Uterus (tissue), 4 donors: ENCODE measurements at places on chromosomes 16 and 17. TPM values are rescaled to one million over a fixed set of nuclear protein-coding genes. Genes with fewer than 3 reads are reported as not detected.

DNA sequence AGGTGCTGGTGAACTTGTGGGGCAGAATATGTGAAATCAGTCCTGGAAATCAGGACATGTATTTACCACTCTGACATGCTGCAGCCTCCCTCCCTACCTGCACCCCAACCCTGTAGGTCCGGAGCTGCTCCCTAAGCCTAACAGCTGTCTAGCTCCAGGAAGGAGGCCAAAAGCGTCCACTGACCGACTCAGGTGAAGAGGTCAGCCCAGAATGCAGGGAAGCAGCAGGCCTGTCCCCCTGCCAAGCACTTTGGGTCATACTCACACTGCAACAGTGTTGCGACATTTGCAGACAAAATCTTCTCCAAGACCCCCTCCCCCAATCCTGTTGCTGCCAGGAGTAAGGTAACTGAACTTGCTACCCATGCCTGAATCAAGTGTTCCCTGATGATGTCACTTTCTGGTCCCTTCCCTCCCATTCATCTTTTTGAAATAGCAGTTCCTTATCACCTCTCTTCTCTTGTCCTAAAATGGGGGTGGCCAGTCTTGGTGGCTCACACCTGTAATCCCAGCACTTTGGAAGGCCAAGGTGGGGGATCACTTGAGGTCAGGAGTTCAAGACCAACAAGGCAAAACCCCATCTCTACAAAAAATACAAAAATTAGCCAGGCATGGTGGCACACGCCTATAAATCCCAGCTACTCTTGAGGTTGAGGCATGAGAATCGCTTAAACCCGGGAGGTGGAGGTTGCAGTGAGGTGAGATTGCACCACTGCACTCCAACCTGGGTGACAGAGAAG lies 1.3 kb upstream of the ACLY start:
- peak; percentile 54 for DNase-seq

C16orf96 gene
- 0.35 TPM for total RNA-seq

TERB1 gene
- not detected for total RNA-seq

- no peak for DNase-seq
These were observed 22.3 kb upstream of the HLF start for GRCh38 chr17:55242476-55242875.

- DNase-seq, result no peak
These were observed 365.2 kb downstream of the C16orf95 start for GRCh38 chr16:86951831-86952598.

CHST6 gene
- total RNA-seq, result 4.4 TPM

DNA sequence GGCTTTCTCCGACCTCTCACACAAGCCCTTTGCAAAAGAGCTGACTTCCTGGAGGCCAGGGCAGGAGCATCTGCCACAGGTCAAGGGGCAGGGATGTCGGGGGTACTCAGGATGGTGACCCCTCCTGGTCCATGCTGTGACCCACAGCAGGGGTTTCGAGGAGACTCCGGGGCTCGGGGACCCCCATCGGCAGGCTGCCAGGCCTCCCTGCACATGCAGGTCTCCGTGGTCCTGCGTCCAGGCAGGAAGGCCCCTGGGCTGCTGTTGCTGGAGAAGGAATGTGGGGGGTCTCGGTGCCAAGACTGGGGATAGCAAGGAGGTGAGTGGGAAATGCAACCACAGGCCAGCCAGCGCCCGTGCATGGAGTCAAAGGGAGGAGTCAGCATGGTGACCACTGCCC lies 11.6 kb downstream of the NATD1 start:
- no peak for DNase-seq

PABPN1L gene
- total RNA-seq, result not detected

TMEM220 gene
- 0.59 TPM for total RNA-seq

DNA sequence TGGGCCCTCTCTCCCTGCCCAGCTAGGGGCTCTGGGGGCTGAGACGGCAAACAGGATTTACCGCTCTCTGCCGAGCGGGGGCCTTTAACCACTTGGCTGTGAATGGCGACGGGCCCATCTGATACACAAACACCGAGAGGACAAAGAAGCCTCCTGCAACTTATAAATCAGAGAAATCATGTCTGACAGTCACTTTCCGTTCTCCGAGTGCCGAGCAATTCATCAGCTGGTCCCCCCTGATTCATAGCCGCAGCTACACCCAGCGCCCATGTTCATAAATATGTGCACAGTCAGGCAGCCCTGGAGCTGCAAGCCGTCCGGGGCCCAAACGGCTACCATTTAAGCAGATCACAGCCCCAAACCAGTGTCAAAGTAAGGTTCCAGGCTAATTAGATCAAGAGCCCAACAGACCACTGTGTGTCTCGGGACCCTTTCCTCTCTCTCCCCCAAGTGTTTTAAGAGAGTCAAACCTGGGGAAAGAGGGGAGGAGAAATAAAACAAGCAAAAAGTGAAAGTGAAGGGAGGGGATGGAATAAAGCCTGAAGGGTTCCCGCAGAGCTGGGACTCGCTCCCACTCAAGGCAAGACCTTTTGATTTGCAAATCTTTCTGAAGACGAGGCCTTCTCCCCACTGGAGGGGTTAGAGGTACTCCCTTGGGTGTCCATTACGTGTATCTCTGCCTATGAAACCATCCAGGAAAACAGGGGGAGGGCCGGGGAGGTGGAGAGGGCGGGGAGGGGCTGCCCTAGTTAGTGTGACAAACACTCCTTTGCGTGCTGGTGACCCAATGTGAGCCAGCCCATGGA lies 154.7 kb downstream of the C16orf78 start:
- peak; percentile 46 for DNase-seq

PRR15L gene
- total RNA-seq, result not detected

PRM1 gene
- not detected for total RNA-seq

- DNase-seq, result no peak
These were observed 37.3 kb downstream of the BCO1 start for GRCh38 chr16:81275795-81276194.

- DNase-seq, result peak; percentile 27
These were observed 66.3 kb downstream of the BPTF start for GRCh38 chr17:67891481-67892119.

- DNase-seq, result no peak
These were observed 18.4 kb downstream of the TBX4 start for GRCh38 chr17:61470530-61471136.

DNA sequence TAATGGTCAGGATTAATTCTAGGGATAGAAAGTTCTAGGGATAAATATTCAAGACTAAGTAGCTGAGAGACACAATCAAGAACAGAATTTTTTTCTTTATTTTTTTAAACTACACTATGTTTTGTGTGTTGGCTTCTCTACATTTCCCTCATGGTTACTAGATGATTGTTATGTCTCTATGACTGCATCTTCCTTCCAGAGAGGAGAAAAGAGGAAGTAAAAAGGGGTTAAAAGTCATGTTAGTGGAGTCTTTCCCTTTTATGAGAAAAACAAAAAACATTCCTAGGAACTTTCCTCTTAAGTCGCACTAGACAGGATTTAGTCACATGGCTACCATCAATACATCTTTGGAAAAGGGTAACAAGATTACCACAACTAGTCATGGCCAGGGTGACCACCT lies 375.0 kb downstream of the KCNJ2 start:
- no peak for DNase-seq

CES3 gene
- 0.51 TPM for total RNA-seq

INCA1 gene
- total RNA-seq, result not detected

DNA sequence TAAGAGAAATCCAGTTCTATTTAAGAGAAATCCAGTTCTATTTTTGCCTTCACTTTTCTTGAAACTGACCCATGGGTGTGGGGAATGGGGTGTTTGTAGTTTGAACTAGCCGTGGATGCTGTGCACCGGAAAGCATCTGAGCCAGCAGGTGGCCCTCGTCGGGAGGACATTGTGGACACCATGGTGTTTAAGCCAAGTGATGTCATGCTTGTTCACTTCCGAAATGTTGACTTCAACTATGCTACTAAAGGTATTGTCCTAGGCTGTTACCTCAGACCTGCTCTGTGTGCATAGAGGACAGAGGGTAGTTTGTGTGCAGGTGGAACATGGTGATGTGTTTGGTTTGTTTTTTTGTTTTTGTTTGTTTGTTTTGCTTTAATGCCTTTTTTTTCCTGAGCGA lies 3.3 kb downstream of the ATXN2L start:
- DNase-seq, result no peak
